ENCODE measurements at places on chromosomes 7 and 10.

DNA sequence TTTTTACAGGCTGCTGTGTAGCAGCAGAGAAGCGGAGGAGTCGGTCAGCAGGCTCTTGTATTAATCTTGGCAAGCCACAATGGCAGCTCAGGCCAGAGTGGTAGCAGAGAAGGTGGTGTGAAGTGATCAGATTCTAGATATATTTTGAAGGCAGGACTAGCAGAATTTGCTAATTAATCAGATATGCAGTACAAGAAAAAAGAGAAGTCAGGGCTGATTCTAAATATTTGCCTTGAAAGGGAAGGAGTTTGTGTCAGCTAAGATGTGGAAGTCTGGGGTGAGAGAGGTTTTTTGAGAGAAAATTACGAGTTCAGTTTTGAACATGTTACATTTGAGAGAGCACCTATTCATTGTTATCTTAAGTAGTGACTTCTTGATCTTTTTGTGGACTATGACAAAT is 176.3 kb downstream of the WNT2 start:
- DNase-seq, result no peak

GRCh38 chr7:55020466-55020871 is 1.7 kb downstream of the EGFR start:
- DNase-seq, result no peak

- no peak for DNase-seq
These were observed 27.4 kb upstream of the NDST2 start for GRCh38 chr10:73838827-73839226.

DNA sequence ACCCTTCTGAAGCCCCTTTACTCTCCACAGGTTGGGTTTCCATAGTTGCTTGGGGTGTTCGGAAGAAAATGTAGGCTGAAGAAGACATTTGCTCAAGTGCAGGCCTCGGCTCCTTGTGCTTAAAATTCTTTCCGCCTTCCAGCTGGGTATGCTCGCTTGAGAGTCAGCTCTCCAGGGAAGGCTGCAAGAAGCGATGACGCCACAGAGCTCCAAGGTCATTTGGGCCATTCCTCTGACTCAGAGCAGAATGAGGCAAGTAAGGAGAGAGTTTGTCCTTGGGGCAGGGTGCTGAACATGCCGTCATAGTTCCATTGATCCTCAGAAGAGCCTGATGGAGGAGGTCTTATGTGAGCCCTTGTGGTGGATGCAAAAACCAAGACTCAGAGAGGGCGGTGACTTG is 27.4 kb upstream of the HSPA12A start:
- peak; percentile 9 for DNase-seq

DNA sequence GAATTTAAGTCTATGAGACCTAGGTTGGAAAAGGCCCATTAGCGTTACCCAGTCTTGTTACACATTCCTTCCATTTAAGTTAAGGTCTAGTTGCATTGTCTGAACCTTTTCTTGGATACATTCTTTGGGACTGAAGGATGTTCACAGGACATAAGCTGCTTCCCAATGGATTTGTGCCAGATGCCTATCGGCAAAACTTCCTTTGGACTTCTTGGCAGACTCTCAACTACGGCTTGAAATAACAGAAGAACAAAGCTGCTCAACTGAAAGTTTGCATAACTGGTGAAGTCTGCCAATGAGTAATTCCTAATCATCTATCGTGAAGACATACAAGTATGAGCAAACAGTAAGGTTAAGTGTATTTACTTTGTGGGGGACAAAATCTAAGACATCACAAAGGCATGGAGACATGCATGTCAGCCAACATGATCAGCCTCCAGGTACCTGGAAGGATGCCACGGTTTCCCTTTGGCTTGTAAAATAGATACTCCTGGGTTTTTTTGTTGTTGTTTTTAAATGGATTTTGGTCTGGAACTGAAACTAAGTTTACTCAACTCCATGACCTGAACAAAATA is 35.4 kb downstream of the MALSU1 start:
- DNase-seq, result no peak

DNA sequence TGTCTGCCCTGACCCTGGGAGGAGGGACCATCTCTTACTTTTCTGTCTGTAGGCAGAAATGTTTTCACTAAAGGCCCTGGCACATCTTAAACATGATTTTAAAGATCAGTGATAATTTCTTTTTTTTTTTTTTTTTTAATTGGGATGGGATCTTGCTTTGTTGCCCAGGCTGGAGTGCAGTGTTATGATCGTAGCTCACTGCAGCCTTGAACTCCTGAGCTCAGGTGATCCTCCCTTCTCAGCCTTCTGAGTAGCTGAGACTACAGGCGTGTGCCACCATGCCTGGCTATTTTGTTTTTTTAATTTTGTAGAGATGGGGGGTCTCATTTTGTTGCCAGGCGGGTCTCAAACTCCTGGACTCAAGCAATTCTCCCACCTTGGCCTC is 65.3 kb downstream of the RBM20 start:
- DNase-seq, result no peak

DNA sequence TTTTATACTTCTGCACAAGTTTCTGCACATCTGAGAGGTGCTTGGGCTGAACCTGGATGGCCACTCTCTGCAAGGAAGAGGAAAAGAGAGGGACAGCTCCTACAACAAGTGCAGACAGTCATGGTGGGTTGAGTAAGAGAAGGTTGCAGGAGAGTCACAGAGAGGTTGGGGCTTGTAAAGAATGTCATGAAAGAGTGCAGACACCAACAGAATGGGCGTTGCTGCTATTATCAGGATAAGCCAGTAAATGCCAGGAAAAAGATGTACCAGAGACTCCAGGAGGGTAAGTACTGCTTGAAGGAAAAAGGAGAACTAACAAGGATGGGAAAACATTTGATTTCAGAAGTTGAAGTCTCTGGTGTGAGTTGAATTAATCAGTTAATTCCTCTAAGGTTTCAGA is 77.8 kb upstream of the NRP1 start:
- no peak for DNase-seq

- no peak for DNase-seq
These were observed 182.2 kb upstream of the SVIL start for GRCh38 chr10:29816801-29817558.

- DNase-seq, result no peak
These were observed 32.5 kb downstream of the MAP3K8 start for GRCh38 chr10:30466445-30466844.

Data from activated effector memory CD4-positive, alpha-beta T cell treated with anti-CD3 and anti-CD28 coated beads, Interleukin-2, amount 50 U/mL, for 16 hours (primary cell).